ENCODE measurements at places on chromosomes 1 and 21. TPM values are rescaled to one million over a fixed set of nuclear protein-coding genes. Genes with fewer than 3 reads are reported as not detected.

CLCNKA gene
- total RNA-seq: not detected

LCE3E gene
- total RNA-seq: not detected

TNFRSF14 gene
- 55.2 TPM for total RNA-seq

TDRD5 gene
- not detected for total RNA-seq

PRRX1 gene
- total RNA-seq: 0.98 TPM

GPR137B gene
- total RNA-seq: 8.5 TPM

All from vein endothelial cell (primary cell).